ENCODE measurements at places on chromosomes 11 and 22.

- no peak for DNase-seq
These were observed 16.6 kb upstream of the TTLL12 start for GRCh38 chr22:43203471-43203981.

DNA sequence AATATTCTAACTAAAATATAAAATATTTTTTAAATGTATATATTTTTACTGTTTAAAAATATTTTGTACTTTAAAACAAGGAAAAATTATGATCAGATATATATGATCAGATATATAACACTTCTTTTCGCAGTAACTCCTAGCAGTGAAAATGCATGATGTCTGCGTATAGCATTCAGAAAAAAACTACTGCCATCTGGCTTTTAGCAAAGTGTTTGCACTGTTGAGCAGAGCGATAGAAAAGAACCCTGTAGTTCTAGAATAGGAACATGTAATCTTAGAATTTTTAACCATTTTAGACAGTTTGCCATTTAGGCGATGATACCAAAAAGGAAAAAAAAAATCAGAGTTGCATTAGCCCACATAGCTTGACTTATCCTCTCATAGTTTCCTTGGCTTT lies 370.4 kb upstream of the ANO3 start:
- DNase-seq, result no peak

DNA sequence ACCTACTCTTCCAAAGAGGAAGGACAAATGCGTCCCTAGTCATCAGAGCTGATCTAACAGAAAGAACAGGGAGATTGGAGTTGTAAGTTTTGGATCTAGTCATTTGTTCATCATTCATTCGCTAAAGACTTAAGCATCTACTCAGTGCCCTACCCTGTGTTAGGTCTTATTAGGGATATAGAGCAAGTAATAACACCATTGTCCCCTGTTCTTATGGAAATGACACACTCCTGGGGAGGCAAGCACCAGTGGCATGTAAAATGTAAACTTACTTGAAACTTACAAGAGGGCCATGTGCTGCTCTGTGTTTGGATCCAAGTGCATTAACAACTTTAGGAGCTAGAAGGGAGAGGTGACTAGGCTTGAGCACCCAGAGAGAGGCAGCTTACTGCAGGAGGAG lies 61.9 kb downstream of the P4HA3 start:
- DNase-seq, result no peak

GRCh38 chr11:117385906-117386305 lies 58.3 kb downstream of the CEP164 start:
- DNase-seq, result no peak

DNA sequence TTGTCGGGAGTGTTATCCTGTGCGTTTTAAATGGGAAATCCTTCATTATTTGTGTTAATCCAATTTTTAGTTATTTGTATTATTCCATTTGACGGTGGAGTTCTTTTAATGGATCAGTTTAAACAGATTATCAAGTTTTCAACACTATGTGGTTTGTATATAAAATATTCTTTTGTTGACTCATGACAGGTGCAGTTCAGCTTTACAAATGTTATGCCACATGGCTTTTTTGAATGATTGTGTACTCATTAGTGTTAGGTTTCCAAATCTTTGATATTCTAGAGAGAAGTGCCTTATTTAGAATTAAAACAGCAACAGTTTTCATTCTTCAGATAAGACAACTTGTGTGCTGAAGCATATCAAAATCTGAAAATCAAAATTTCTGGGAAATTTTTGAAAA lies 2.4 kb downstream of the JAM3 start:
- no peak for DNase-seq

DNA sequence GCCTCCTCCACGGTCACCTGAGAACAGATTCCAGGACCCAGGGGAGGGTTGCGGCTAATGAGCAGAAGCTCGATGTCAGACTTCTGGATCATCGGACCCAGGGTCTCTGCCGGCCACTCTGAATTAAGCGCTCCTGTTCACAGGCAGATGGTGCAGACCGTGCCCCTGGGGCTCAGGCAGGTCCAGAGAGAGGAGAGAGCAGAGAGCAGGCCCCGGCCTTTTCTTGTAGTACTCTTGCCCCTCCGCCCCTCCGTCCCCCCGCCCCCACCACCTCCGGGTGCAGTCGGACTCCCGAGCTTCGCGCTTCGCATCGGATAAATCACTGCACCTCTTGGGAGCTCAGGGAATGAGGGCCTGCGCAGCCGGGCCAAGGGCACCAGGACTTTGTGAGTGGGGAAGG lies 50.3 kb downstream of the RPS6KA4 start:
- DNase-seq, result no peak

- no peak for DNase-seq
These were observed 2168.8 kb upstream of the RAG2 start for GRCh38 chr11:38766796-38767195.

DNA sequence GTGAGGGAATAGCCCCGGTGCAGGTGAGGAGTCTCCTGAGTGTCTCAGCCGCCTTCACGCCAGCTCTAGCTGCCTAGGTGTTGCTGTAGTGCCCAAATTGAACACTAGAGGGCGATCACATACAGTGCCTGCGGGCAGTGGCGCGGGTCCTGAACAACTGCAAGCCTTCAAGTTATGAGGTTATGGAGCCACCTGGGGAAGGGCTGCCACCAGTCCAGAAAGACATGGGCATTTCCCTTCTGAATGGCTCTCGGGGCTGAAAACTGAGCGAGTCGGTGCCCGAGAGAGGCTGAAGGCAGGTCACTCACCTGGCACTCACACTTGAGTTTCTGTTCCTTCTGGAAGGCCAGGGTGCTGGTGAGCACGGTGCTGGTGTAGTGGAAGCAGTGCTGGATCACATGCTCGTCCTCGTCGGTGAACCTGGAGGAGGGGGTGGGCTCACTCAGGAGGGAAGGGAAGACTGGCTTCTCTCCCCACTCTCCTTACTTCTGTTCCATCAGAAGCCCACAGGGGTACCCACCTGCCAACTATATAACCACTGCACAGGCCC lies 88.4 kb downstream of the PDE2A start:
- peak; percentile 12 for DNase-seq

- no peak for DNase-seq
These were observed 56.3 kb downstream of the KREMEN1 start for GRCh38 chr22:29128891-29129807.

- no peak for DNase-seq
These were observed 73.2 kb upstream of the BID start for GRCh38 chr22:17847360-17848078.

DNA sequence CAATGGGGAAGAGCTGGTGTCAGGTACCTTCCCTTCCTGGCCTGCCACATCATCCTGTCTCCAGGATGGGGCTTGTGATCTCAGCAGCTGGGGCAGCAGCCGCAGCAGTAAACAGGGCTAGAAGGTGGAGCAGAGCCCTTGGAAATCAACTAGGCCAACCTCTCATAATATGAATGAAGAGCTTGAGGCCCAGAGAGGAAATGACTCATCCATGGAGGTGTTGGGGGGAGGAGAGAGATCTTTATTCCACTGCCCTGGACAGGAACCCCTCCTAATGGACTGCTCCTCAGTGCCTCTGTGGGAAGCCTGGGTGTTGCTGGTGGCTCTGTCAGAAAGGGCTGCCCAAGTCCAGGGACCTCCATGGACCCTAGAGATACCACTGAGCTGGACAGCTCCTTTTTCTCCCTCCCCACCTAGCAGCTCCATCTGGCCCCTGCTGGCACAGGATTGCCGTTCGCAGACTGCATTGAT lies 111.8 kb downstream of the OSBP2 start:
- DNase-seq, result no peak

- DNase-seq, result no peak
These were observed 19.5 kb downstream of the LHFPL7 start for GRCh38 chr22:24926849-24927579.

- DNase-seq, result no peak
These were observed 104.7 kb upstream of the CLMP start for GRCh38 chr11:123299721-123300120.

DNA sequence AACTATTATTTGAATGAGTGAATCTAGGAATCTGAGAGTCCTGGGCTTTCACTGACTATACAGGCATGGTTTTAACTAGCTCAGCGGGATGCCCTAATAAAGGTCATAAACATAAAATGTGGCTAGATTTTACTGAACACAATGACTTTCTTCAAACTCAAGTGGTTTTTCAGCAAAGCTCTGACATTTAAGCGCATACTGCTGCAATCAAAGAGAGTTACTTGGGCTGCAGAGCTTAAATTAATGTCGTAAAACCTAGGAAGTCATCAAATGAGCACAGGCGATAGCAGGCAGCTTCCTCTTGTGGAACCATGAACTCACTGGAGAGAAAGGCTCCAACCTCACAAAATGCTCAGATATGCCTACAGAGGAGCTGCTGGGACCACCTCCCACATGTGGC lies 6.7 kb downstream of the CSNK2A3 start:
- DNase-seq, result peak; percentile 60

DNA sequence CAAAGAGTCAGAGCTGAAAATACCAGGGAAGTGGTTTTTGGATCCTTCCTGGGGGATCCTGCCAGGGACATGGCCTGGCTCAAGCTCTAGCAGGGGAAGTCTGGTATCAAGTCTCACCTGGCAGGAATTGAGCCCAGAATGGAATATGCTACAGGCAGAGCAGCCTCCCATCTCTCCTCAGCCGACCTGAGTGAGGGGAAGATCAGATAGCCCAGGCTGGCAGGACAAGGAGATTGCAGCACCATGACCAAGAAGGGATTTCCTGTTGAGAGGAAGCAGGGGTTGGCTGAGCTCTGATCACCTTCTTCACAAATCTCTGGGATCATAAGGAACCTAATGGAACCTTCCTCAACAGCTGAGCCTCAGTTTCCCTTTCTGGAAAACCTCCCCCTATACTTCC lies 13.0 kb downstream of the OAF start:
- DNase-seq, result no peak

- no peak for DNase-seq
These were observed 31.4 kb downstream of the RSPH14 start for GRCh38 chr22:23110190-23110921.

DNA sequence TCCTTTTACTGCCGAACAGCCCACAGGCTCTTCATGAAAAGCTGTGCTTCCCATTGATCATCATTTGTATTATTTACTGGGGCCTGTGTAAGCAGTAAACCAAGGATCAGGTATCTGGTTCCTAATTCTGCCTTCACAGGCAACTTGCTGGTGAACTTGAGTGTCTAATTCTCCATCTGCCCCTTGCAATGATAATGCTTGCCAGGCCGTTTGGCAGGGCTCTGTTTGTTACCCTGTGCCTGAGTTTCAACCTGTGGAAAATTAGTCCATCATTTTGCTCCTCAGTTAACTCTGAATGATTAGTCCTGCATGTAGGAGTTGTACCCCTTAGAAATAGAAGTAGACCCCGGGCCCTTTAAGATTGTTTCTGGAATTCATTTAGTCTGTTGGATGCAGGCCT lies 298.4 kb upstream of the CADM1 start:
- no peak for DNase-seq

- no peak for DNase-seq
These were observed 19.5 kb downstream of the TXN2 start for GRCh38 chr22:36461665-36462649.

DNA sequence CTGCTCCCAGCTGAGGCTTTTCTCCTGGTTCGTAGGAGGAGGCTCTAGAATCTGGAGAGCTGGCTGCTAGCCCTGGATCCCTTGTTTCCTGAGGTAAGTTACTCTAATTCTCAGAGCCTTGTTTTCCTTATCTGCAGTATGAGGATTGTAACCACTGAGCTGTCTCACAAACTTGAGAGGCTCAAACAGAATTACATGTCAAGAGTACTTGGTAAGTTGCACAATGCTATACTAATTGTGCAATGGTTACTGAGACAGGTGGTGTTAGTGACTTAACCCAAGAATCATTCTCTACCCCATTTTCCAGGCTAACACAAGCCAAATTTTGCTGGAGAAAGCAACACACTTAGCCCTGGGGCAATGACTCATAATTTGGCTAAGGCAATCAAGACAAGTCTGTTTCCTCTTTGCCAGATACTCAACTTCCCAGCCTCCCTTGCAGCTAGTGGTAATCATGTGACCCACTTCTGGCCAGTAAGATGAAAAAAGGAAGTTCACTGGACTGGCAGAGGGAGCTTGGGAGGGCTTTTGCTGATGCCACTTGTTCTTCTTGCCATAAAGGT lies 348.0 kb downstream of the TENM4 start:
- no peak for DNase-seq

DNA sequence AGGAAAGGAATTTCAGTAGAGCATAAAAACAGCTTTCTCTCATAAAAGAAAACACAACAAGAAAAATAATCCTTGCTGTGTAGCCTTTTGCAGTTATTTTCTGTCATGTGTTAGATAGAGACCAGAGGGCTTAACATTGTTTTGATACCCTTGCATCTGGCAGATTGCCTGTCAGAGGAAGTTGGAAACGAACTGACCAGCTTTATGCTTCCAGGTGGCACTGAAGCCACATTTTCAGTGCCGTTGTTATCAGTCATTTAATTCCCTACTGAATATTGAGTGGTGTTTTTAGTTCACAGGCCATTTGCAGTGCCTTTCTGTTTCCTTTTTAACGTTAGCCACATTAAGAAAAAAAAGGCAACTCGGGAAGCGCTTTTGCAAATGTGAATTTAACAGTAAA lies 21.5 kb upstream of the RAG2 start:
- DNase-seq, result no peak

- no peak for DNase-seq
These were observed 3.4 kb downstream of the OR10A6 start for GRCh38 chr11:7927635-7928034.

GRCh38 chr11:111531687-111532364 lies 8.7 kb upstream of the LAYN start:
- DNase-seq, result no peak

DNA sequence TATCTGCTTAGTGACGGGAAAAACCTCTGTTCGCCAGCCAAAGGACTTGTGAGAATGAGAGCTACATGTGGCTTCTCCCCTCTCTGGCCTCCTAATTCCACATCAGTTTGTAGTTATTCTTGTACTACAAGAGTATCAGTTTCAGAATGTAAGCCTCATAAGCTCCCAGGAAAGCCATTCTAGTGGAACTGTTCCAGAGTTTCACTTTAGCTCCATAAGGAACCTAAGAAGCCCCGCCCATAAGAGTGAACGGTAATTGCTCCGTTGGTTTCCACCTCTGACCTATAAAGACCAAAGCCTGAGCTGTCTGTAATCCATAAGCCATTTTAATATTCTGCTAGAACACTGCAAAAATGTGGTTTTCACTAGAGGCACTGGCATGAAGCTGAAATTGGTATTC lies 53.0 kb downstream of the SIK3 start:
- DNase-seq, result no peak

DNA sequence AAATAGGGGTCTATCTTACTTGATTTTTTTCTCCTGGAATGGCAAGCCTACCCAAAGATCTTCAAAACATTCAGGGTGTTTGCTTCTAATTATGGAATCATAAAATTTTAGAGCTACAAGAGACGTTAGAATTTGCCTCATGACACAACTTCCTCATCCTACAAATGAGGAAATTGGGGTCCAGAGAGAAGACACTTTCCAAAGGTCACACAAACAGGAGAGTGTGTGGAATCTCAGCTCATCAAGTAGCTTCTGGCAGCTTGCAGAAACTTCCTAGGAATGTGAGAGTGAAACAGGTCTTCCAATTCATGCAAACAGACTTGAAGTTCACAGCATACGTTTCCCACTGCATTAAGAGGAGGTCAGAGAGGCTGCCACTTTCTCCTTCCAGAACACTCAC lies 976.0 kb downstream of the OPCML start:
- no peak for DNase-seq

Measured in NCI-H1417 treated with DMSO at 0.1 percent for 48 hours (cell line).